Iris pigment epithelial cell (primary cell): ENCODE measurements at places on chromosomes 6 and 20.

GRCh38 chr20:10411673-10412072 lies 22.3 kb downstream of the MKKS start:
- DNase-seq, result no peak

DNA sequence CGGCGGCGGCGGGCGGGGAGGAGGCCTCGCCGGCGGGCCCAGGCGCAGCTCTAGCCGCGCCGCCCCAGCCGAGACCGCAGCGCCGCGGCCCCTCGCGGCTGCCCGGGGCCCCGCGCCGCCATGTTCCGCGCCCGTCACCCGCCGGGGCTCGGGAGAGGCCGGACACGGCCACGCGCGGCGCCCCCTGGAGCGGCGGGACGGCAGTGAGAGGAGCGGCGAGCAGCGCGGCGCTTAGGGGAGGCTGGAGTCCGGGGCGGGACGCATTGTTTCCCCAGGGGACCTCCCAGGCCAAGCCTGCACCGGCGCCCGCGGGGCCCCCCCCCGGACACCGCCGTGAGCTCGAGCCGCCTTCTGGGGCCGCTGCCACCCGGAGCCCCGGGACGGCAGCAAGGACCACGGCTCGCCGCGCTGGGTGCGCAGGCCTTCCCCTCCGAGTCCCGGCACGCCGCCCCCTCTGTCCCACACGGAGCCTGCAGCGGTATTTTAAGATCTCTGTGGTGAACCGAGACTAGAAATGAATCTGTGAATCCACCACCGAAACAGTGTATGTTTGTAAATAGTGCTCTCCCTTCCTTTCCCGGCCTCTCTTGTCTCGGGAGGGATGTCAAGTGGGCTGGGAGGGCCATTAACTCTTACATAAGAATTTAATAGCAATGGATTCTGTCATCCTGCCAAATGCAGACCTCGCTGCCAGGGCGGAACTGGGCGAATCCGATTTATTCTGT lies 424 bp upstream of the KIF13A start:
- peak; percentile 64 for DNase-seq

DNA sequence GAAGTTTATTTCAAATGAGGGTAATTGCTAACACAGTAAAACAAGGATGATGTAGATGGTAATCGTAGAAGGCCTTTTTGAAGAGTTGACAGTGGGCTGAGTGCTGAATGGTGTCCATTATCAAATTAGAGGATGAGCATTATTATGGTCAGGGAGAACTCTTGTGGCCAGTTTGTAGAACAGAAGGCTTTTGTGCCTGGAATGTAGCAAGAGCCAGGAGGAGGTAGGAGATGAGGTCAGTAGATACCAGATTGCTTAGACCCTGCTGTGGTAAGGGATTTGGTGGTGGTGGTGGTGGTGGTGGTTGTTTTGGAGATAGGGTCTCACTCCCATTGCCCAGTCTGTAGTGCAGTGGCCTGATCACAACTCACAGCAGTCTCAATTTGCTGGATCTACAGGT lies 6.2 kb downstream of the CSE1L start:
- peak; percentile 26 for DNase-seq

- no peak for DNase-seq
Observed at GRCh38 chr6:63926258-63926780, 290.7 kb downstream of the PHF3 start.

DNA sequence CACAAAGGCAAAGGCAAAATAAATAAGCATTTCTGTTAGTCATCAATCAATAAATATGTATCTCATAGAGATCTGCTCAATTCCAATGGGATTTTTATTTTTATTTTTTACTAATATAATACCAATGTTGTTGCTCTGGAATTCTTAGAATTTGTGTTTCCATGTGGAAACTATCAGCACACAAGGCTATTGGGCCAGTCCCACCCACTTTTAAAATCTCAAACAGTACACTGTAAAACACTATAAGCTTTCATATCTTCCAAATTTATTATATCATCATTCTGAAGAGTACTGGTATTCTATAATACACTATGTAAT lies 563.8 kb upstream of the MARCKS start:
- DNase-seq, result no peak

GRCh38 chr20:35451295-35451694 lies 4.1 kb upstream of the CEP250 start:
- DNase-seq, result no peak

- DNase-seq, result no peak
Observed at GRCh38 chr6:167441715-167442206, 116.9 kb downstream of the TTLL2 start.
